ENCODE measurements at places on chromosomes 2 and 18.

DNA sequence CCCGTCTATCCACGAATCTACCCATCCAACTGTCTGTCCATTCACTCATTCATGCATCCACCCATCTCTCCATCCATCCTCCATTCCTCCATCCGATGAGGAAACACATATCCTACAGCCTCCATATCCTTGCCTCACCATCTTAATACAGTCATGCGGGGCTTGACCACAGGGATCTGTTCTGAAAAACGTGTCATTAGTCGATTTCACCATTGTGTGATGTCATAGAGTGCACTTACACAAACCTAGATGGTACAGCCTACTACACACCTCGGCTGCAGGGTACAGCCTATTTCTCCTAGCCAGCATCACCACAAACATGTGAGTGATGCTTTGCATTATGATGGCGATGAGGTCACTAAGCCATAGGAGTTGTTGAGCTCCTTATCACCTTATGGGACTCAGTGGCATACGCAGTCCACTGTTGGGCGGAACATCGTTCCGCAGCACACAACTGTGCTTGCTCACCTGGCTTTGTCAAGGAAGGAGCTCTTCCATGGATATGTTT is 1.9 kb upstream of the NT5DC4 start:
- DNase-seq = no peak

DNA sequence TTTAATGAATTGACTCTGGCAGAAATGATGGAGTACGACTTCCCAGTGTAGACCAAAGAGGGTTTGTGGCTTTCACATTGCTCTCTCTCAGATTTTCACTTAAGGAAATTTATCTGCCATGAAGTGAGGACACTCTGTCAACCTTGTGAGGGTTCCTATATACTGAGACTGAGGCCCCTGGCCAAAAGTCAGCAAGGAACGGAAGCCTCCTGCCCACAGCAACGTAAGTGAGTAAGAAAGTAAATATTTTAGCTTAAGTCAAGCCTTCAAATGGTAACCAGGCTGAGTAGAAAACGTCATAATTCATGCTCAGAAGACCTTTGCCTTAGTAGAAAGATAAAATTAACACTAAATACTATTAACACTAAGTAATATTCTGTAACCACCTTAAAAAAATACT is 1080.5 kb upstream of the ACVR2A start:
- no peak for DNase-seq

- DNase-seq = no peak
Measured at GRCh38 chr2:130819608-130820278, 17.0 kb upstream of the ARHGEF4 start.

DNA sequence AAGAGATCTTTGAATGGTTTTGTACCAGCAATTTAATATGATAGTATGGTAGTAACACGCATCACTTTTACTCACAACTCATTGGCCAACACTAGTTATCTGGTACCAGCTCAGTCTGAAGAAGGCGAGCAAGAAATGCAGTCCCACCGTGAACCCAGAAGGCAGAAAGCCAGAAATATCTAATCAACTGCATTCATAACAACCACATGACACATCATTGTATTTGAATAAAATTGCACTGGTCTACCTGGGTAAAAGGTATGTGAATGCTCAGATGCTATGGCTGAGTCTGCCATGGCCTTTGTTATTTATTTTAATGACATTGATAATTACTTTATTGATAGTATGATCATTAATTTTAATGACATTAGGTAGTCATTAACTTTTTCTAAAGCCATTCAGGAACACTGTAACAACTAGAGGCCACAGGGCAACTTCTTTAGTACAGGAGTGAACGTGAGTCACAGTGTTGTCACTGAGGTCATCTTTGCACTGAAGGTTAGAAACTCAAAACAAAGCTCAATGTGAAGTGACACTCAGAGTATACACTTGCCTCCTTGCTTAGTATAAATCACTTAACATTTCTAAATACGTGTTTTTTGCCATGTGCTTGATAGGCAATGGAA is 475.6 kb upstream of the TNP1 start:
- DNase-seq = no peak

DNA sequence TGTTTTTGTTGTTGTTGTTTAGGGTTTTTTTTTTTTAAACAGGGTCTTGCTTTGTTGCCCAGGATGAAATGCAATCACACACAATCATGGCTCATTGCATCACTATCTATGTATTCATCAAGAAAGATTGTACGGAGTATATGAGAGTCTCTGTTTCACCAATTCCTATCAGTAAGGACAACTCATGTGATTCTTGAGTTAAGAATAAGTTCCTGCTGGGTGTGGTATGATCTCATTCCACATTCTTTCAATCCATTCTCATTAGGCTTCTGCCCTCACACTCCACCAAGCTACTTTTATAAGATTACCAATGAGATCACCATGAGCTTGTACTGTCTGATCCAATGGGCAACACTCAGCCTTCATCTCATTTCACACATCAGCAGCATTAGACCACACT is 9.1 kb upstream of the AP1S3 start:
- no peak for DNase-seq

DNA sequence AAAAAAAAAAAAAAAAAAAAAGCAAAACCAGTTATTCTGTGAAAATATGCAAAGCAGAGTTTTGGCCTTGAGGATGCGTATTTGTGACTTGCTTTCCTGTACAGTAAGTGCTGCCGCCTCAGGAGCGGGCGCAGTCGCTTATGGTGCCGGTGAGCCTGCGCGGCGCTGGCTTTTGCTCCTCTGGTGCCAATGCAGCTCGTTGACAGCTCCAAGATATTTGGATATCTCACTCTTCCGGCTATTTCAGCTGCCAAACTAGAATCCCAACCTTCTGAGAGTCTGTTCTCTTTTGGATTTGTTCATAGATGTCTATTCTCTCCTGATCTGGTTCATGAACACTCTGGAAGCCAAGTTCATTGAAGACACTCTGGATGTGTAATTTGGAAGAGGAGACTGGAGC is 184.1 kb downstream of the AGAP1 start:
- no peak for DNase-seq

GRCh38 chr2:88866756-88867155 is 175.3 kb downstream of the RPIA start:
- no peak for DNase-seq

- no peak for DNase-seq
Measured at GRCh38 chr2:26696351-26696816, 3.9 kb downstream of the KCNK3 start.

DNA sequence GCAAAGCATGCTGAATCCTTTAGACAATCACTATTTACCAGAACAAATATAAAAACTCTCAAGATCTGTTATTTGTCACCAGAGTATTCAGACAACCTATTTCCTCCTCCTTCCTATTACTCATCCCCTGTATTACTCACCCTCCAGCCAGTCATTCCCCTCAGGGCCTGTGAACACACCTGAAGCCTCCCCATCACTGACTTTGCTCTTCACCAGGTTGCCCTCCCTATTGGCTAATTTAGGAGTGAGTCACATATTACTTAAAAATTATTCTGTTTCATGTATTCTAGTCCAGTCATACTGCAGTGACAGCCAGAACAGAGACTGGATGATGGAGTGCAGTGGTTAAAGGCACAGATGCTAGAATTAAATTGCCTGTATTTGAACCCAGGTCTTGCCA is 3.7 kb upstream of the ATG16L1 start:
- peak; percentile 70 for DNase-seq

DNA sequence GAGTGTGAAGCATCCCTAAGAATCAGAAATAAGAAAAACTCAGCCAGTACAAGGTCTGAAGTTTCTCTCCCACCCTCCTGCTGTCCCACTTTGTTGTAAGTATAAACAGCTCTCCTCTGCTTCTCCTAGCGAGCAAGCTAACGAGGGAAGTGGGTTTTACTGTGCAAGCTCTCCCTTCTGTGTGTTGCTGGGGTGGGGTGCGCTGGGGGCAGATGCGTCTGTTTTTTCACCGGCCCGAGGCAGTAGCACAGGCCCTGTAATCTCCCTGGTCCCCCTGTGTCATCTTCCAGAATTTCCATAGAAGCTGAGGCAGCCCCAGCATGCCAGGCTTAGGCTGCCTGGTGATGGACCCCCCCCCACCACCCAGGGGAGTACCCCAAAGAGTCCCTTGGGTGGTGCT is 9.4 kb upstream of the CXCR4 start:
- DNase-seq = no peak

- DNase-seq = no peak
Measured at GRCh38 chr2:10900216-10901109, 11.3 kb upstream of the KCNF1 start.

GRCh38 chr2:226477221-226478108 is 322.2 kb downstream of the IRS1 start:
- DNase-seq = no peak

DNA sequence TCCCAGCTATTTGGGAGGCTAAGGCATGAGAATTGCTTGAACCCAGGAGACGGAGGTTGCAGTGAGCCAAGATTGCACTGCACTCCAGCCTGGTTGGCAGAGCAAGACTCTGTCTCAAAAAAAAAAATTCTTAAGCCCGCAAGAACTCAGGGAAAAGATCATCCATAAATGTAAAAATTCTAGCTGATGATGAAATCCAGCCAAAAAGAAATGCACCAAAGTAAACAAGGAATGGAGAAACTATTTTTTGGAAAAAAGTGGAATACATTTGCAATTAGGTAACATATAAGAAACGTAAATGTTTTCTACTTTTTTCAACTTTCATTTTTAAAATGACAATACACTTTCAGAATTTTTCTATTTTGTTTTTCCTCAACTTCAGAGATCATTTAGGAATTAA is 61.3 kb downstream of the ASXL2 start:
- no peak for DNase-seq

DNA sequence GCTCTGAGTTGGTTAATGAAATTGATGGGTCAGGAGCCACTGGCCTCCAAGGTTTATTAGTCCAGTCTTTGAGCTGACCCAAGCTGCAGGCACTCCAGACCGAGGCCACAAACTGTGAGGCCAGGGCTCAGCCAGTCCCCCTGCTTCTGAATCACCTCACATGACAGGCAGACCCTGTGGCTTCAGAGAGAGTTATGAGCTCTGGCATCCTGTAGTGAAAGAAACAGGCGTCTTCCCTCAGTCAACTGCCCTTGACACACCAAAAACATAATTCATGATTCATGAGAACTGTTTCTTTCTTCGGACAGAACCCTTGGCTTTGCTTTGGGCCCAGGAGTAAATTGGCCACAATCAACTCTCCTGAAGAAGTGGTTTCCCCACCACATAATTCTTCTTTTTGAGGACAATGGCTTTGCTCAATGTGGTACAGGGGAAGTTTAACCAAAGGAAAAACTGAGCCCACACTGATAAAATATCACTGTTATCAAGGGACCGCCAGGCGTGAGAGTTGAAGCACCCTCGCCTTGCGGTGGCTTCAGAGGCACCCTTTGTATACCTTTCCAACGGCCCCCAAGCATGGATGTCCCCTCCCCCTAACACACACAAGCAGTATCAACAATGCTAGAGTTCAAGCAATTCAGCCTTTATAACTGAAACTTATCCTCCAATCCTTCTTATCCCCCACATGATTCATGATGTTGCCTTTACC is 226.9 kb downstream of the CYRIA start:
- DNase-seq = no peak

DNA sequence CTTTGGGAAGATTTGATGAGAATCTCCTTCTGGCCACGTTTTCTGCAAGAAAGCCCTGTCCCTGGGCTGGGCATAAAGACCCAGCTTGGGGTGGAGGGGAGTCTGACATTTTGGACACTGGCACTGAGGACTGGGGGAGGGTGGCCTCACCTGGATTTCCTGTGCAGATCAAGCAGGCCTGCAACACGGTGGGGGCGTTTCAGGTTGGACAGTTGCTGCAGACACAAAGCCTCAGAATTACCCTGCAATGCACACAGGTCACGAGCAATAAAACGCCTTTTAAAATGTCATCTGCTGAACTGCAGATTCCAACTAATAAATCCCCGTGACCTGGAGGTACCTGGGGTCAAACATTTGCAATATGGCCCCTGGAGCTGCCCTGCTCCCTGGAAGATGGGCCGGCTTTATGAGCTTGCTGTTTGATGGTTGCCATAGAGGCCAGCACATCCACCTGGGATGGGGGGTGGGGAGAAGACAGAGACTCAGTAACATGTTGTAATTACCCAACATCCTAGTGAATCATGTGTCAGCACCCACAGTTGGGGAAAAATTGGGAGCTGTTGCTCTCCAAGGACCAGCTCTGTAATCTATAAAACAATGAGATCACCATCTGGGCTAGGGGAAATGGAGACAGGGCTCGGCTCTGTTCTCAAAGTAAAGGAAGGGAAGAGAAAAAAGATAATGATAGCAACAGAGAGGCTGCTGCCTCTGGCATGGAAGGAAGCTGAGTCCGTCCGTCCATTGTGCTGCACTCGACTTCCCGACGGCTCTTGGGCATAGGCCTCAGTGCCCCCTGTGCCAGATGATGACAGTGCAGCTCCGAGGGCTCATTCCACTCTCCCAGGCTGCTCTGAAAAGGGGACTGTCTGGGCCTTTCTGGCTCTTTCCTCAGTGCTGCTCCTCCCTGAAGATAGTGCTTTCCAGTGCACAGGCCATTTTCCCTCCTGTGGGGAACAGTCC is 340.3 kb downstream of the CYRIA start:
- DNase-seq = no peak

DNA sequence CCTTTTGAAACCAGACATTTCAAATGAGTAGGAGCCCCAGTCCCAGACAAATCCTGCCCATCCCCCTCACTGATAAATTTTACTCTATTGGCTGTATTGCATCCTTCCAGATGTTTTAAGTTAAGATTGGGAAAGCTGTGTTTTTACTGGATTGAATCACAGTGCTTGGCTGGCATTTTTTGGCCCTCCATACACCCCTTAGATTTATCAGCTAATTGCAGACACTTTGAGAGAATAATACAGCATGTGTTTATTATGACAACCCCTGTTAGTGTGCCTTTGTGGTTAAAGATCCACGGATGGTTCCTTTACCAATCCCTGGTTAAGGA is 74.9 kb downstream of the ANTXR1 start:
- no peak for DNase-seq

DNA sequence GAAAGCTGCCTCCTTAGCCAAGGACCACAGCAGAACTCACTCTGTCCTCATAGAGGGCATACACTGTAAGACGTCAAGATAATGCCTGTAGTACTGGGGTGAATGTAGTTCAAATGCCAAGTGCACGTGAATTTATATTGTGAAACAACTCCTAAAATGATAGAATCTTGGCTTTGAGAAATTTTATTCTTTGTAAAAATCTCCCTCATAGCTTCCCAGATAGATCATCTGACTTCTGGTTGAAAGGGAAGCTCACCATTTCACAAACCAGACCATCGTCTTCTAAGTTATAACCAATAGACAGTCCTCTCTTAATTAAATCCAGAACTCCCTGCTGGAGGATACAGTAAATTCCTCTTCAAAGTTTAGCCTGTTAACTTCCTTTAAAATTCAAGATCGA is 110.9 kb upstream of the MSTN start:
- no peak for DNase-seq

- no peak for DNase-seq
Measured at GRCh38 chr2:120237491-120237902, 14.3 kb upstream of the TMEM185B start.
